ENCODE measurements at places on chromosomes 3 and 15.

DNA sequence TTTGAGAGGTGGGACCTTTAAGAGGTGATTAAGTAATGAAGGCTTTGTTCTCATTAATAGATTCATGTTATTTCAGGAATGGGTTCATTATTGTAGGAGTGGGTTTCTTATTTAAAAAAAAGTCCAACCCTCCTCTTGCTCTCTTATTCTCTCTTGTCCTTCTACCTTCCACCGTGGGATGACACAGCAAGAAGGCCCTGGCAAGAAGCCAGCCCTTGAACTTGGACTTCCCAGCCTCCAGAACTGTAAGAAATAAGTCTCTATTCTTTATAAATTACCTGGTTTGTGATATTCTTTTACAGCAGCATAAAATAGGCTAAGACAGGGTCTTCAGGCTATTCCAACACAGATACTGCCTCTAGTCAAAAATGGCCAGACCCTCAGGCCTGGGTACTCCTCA is 62.2 kb downstream of the MYLK start:
- DNase-seq = no peak

- DNase-seq = no peak
These were observed 28.0 kb downstream of the OSBPL10 start for GRCh38 chr3:31953091-31953490.

DNA sequence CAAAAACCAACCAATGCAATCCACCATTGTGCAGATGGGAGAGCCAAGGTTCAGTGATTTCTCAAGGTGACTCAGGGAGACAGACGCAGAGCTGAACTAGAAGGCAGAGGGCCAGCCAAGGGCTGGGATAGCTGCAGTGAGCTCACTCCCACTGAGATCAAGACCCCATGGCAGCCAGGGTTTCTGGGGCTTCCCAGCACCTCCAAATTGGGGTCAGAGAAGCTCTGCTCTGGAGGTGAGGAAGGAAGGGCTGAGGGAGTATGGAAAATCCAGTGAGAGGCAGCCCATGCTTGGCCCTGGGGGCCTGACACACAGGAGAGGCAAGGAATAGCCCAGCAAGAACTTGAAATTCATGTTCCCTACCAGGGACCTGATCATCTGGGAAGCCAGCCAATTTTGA is 61.0 kb downstream of the ISG20 start:
- DNase-seq = no peak

GRCh38 chr3:11095932-11096265 is 58.4 kb upstream of the HRH1 start:
- DNase-seq = no peak

- DNase-seq = no peak
These were observed 641.9 kb downstream of the OTOL1 start for GRCh38 chr3:162138509-162138908.

DNA sequence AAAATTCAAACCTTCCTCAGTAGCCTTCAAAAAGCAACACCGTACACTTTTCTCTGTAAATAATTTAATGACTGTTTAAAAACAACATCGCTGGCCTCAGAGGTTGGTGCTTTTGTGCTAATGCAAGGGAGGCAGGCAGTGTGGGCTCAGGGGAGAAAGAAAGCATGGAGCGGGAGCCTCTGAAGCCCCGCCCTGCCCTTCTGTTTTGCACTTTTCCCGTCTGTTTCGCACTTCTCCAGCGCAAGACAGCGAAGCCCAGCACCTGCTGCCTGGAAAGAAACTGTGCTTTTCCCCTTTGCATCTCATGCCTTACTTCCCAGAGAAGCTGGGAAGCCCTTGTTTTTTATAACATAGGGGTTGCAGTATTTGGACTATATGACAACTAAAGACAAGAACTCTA is 23.1 kb downstream of the TRPM1 start:
- DNase-seq = no peak

DNA sequence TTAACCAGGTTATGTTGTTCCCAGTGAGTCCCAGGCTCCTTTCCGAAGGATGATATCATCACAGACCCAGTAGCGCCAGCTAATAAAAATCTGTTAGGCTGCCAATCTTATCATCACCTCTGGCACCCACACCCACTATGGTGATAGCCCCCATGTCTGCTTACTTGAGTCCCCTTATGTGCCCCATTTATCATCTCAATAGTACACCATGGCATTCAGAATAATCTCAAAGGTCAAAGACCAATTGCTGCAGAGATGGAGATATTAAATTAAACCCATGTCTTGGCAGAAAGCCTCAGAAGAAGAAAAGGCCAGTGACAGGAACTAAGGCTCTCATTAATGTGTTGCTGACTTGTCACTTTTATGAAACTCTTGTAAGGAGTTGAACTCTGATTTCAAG is 32.8 kb downstream of the CPNE4 start:
- DNase-seq = no peak

- DNase-seq = no peak
These were observed 162.6 kb upstream of the PFN2 start for GRCh38 chr3:150133293-150133692.

DNA sequence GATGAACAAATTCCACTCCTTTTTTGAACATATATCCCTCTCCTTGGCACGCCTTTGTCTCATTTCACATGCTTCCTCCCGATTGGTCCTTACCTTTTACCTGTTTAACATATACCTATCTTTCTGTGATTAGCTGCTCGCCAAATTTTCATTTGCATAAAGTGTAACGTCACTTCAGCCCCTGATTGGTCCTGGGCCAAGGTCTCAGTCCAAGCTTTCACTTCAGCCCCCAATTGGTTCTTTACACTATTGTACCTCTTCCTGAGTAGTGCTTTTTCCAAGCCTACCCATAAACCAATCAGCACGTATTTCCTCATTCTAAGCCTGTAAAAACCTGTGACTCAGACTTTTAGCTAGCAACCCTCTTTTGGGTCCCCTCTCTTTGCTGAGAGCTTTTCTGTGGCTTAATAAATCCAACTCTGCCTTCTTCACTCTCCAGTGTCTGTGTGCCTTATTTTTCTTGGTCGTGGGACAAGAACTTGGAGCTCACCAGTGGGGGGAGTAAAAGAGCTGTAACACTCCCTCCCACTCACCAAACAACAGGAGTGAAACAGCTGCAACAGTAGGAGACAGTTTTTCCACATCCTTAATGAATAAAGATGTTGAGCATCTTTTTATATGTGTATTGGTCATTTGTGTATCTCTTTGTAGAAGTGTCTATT is 584 bp upstream of the XCR1 start:
- no peak for DNase-seq

DNA sequence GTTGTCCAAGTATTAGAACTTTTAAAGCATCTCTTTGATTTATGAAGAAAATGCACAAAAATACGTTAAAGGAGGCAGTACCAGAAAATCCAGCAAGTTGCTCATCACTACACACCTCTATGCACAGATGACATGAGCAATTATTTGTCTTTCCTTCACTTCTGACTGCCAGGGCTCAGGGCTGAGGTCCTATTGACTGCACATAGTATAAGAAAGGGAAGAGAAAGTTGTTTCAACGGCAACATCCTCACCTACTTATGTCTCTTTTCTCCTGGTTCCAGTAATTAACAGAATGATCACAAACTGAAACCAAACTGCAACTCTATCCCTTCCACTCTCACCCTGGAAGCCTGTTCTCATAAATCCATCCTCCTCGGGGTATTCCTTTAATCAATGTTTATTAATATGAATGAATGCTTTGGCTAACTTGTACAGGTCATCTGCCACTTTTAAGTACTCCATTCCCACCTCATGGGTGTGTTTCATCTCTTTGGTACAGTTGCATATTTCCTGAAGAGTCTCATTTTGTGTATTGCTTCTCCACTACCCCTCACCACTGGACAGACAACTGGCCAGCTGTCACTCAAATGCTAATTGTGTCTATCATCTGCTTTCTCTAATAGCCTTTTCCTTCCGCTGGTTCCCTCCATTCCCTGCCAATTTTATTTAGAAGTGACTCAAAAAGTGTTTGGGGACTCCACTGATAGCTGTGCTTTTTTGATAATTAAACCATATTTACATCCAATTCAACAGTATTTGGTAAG is 34.5 kb downstream of the RAB27A start:
- no peak for DNase-seq

- DNase-seq = no peak
These were observed 16.9 kb upstream of the GUCA1C start for GRCh38 chr3:108970561-108970960.

GRCh38 chr3:146653978-146654377 is 48.8 kb upstream of the PLSCR5 start:
- no peak for DNase-seq

GRCh38 chr15:27681038-27681437 is 418.1 kb downstream of the OCA2 start:
- peak; percentile 11 for DNase-seq

DNA sequence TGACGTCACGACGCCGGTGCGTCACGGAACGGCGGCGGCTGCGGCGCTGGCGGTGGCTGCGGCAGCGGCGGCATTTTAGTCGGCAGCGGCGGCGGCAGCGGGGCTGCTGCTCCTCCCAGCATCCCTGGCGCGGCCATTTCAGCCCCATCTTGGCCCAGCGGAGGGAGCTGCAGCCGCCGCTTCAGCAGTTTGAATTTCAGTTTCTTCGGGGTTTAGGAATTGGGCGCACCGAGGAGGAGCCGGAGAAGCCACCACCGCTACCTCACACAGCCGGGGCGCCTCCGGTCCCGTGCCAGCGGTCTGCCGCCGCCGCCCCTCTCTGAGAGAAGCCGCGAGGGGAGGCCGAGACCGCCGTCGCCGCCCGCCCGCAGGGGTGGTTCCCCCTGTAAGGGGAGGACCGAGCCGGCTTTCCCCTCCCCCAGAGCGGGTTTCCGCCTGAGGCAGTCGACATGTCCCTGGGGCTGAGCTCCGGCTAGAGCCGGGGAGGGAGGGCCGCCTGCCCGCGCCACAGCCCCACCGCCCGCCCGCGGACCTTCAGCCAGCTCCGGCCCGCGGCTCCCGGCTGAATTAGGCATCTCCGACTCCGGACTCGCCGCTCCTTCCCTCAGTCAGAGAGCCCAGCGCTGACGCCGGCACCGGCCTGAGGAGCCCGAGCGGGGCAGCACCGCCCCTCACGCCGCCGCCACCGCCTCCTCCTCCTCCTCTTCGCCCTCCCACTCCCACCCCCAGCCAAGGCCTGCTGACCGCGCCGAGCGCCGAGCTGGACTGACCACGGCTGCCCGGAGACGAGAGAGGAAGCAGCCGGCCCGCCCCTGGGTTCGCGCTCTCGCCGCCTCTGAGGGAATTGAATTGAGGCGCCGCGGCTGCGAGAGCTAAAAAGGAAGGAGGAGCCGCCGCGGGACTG is at the start of gene TSC22D2:
TSS of gene TSC22D2 (plus strand) at position 78 of the 904 bp plus-strand sequence. CDS start 1,053 bp downstream, outside the sequence.
- peak; percentile 95 for DNase-seq

DNA sequence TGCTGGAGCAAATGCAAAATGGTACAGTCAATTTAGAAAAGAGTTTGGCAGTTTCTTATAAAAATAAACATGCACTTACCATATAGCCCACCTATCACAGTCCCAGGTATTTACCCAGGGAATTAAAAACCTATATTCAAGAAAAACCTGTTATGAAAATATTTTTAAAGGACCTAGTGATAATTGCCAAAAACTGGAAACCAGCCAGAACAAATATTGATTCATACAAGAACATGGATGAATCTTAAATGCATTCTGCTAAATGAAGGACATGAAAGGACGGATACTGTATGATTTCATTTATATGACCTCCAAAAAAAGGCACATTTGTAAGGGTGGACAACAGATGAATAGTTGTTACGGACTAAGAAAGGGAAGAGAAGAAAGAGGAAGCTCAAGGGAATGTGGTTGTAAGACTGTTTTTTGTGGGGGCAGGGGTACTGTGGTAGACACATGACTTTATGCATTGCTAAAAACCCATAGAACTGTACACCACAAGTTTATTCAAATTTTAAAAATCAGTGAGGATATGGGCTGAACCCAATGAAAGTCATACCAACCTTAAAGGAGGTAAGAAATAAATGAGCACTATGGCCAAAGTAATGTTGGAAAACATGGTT is 61.0 kb downstream of the ZBBX start:
- DNase-seq = no peak

GRCh38 chr3:95719481-95719880 is 1094.9 kb upstream of the EPHA6 start:
- DNase-seq = no peak

GRCh38 chr3:46575577-46576222 is 9.6 kb upstream of the LRRC2 start:
- DNase-seq = no peak

- DNase-seq = no peak
These were observed 35.8 kb downstream of the ZNF710 start for GRCh38 chr15:90036806-90037510.

DNA sequence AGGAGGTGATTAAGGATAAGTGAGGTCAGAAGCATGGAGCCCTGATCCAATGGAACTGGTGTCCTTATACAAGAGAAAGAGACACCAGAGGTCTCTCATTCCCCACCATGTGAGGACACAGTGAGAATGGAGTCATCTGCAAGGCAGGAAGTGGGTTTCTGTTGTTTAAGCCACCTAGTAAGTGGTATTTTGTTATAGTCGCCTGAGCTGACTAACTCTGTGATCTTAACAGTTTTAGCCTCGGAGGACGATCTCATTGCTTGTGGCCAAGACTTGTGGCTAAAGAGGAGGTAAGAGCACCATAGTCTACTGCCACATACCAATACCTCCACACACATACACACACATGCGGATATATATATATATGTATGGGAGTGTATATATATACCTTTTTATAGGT is 73.8 kb downstream of the MCTP2 start:
- DNase-seq = no peak

DNA sequence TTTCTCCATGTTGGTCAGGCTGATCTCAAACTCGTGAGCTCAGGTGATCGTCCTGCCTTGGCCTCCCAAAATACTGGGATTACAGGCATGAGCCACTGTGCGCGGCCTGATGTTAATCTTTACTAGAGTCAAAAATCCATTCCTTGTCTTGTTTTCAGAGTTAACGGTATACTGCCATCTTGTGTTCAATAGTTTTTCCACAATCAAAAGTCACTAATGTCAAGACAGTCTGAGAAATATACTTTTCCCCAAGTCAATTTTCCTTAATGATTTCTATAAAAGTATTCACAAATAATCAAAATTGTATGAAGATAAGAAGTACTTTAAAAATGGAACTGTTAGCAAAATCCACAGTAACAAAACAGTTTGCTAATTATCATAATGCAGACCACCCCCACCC is 8.5 kb downstream of the CRBN start:
- DNase-seq = no peak

- no peak for DNase-seq
These were observed 2.5 kb downstream of the MPI start for GRCh38 chr15:74892313-74892712.

GRCh38 chr15:65335278-65336055 is 31.0 kb downstream of the RNU5B-1 start:
- DNase-seq = no peak
